Heart right ventricle (tissue), 16 donors: ENCODE measurements at places on chromosomes 16 and 17. TPM values are rescaled to one million over a fixed set of nuclear protein-coding genes. Genes with fewer than 3 reads are reported as not detected.

Gene CDH11
- 6.6 TPM for total RNA-seq

Gene PPP1R9B
- total RNA-seq, result 45.0 TPM

- peak; percentile 72 for DNase-seq
Measured at GRCh38 chr16:65117811-65118448, 3.9 kb downstream of the CDH11 start.

DNA sequence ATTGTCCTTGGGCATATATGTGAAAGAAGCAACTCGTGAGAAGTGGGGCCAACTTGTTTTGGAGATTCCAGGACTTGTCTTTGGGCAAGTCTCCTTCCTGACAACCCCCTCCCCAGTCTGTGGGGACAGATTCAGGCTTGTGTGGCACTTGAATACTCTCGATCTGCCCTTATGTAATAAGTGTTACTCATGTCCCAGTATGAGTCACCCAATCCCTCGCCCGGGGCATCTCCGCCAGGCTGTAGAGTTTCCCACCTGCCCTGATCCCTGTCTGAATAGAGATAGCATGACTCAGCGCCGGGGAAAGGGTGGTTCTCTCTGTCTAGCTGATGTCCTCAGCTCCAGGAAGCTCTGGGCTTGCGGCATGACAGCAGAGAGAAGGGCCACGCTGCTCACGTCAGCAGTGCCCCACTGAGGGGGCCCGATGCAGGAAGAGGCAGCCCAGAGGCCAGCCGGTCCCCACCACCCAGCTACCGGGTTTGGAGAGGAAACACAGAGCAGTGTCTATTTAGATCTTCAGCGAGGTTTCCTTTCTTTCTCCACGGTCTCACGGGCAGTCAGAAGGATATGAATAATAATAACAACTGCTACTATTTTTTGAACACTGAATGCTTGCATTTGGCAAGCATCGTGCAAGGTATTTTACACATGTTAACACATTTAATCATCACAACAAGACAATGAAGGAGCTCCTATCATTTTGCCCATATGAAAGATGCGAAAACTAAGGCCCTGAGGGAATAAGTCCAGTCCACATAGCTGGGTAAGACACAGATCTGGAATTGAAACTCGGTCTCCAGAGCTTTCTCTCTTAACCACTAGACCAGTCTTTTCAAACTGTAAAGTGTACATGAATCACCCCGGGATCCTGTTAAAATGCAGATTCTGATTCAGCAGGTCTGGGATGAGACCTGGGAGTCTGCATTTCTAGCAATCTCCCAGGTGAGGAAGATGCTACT lies 426.7 kb upstream of the MAF start:
- DNase-seq, result peak; percentile 63

- no peak for DNase-seq
Measured at GRCh38 chr17:50944902-50945720, 79.0 kb upstream of the TOB1 start.

Gene KRT40
- total RNA-seq, result not detected

Gene CCL1
- total RNA-seq, result not detected

GRCh38 chr16:50096791-50097190 lies 31.0 kb downstream of the HEATR3 start:
- DNase-seq, result no peak

Gene NPIPB6
- total RNA-seq, result 0.68 TPM

DNA sequence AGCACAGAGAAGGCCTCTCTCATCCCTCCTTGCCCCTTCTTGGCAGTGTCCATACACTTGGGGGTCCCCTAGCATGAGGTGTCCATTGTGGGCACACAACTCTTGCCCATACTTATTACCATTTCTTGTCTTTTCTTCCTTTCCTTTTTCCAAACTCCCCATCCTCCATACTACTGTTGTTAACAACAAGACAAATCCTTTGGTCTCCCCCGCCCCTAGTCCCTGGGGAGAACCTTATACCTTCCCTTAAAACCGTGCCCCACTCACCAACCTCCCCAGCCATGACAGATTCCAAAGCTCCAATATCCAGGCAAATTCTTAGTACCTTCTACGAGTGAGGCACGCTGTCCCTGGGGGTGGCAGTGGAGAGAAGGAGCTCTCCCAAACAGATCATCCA lies 82.9 kb downstream of the GAS7 start:
- DNase-seq, result no peak

GRCh38 chr17:47373002-47373401 lies 49.2 kb downstream of the EFCAB13 start:
- no peak for DNase-seq

Gene GLP2R
- 0.37 TPM for total RNA-seq

Gene CCL22
- total RNA-seq, result not detected

- no peak for DNase-seq
Measured at GRCh38 chr16:16149710-16150116, 73.6 kb downstream of the ABCC6 start.

GRCh38 chr17:28341516-28341915 lies 6.0 kb downstream of the TNFAIP1 start:
- no peak for DNase-seq

GRCh38 chr17:40075201-40075941 lies 12.6 kb downstream of the THRA start:
- peak; percentile 80 for DNase-seq

Gene AOC2
- total RNA-seq, result 0.55 TPM

Gene TNFSF13
- total RNA-seq, result 25.0 TPM

Gene SOX8
- total RNA-seq, result 0.44 TPM

- no peak for DNase-seq
Measured at GRCh38 chr16:6708576-6709215, 623.9 kb upstream of the RBFOX1 start.

- DNase-seq, result no peak
Measured at GRCh38 chr17:20783091-20783490, 203.6 kb downstream of the CDRT15L2 start.

Gene HS3ST6
- total RNA-seq, result not detected

DNA sequence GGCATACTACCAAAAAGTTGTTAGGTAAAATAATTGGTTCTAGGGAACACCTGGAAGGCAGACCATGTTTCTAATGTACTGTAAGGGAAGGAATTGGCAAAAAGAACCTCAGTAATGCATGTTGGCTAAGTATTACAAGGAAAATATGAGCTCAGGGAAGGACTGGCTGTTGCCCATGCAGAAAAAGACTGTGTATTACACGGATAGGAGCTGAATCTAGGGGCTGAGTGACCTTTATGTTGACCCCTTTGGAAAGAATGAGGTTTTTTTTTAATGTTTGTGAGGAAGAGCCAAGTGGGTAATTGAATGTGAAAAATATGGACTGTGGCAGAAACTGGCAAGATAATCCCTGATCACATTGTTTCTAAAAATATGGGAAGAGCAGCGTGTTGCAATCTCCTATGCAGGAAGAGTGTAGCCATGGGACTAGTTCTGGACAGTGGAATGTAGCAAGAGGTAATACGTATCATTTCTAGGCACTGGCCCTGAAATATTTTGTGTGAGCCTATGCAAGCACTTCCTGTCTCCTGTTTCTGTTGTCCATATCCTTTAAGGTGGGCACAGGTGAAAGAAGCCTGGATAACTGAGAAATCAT lies 95.1 kb upstream of the CNTNAP4 start:
- DNase-seq, result no peak

GRCh38 chr17:81285179-81285878 lies 9.8 kb downstream of the SLC38A10 start:
- peak; percentile 82 for DNase-seq

Gene KRT33A
- total RNA-seq, result not detected

GRCh38 chr17:7632492-7632894 lies 2.6 kb downstream of the SHBG start:
- peak; percentile 17 for DNase-seq

DNA sequence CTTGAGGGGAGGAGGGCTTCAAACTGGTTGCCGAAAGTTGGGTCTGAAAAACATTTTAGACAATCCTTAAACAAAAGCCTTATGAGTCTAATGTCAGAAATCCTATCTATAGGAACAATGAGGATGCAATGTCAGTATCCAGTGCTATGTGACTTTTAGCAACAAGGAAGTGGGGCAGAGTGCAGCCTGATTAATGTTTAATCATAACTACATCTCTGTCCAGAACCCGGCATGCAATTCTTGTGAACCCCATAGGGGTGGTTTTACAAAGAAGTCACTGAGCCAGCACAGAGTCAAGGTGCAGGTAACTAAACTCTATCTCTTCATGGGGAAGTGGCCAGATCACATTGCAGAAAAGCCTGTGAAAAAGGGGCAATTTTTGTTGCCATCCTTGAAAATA lies 267.5 kb downstream of the HS3ST4 start:
- DNase-seq, result no peak

Gene SCIMP
- 0.92 TPM for total RNA-seq

- no peak for DNase-seq
Measured at GRCh38 chr17:30326809-30327208, 7.0 kb downstream of the TMIGD1 start.

DNA sequence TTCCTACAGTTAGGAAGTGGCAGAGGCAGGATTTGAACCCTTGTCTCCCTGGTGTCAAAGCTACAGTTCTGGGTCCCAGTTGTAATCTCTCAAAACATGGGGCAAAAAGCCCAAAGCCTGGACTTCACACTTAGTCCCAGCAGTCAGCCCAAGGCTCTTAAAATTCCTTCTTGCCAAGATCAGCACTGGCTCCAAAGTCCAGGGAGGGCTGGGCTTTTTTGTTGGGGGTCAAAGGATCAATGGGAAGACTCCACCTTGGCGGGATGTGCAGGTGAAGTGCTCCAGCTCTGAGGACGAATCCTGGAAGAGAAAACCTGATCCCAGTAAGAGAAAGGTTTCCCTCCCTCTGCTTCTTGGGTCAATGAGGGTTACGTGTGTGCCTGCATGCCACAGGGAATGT lies 195.5 kb downstream of the HAPSTR1 start:
- DNase-seq, result no peak

GRCh38 chr16:88831838-88832237 lies 20.1 kb upstream of the APRT start:
- DNase-seq, result no peak

- no peak for DNase-seq
Measured at GRCh38 chr17:74419928-74420411, 11.9 kb upstream of the GPRC5C start.

- peak; percentile 93 for DNase-seq
Measured at GRCh38 chr17:27293898-27294688, at the start of gene WSB1. Gene WSB1 (plus strand): TSS chr17:27294114. CDS start chr17:27294396, 282 bp downstream.

GRCh38 chr16:14400285-14400977 lies 229.6 kb downstream of the PARN start:
- DNase-seq, result no peak

- peak; percentile 86 for DNase-seq
Measured at GRCh38 chr16:86575754-86576557, 2.4 kb upstream of the FOXL1 start.

DNA sequence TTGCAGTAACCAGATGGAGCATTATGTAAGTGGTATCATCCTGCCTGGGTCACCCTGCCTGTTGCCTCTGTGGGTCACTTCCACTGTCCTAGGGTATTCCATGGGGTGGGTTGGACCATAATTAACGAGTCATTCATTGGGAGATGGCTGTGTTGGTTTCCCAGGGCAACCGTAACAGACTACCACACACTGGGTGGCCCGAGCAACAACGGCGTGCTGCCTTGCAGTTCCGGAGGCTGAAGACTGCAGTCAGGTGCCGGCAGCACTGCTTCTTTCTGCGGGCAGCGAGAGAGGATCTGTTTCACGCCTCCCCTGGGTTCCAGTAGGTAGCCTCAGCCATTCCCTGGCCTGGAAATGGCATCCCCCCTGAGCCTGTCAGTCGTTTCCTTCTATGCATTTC lies 28.9 kb upstream of the CMIP start:
- no peak for DNase-seq

Gene CLEC19A
- not detected for total RNA-seq

Gene CES5A
- total RNA-seq, result not detected

Gene HNF1B
- not detected for total RNA-seq

DNA sequence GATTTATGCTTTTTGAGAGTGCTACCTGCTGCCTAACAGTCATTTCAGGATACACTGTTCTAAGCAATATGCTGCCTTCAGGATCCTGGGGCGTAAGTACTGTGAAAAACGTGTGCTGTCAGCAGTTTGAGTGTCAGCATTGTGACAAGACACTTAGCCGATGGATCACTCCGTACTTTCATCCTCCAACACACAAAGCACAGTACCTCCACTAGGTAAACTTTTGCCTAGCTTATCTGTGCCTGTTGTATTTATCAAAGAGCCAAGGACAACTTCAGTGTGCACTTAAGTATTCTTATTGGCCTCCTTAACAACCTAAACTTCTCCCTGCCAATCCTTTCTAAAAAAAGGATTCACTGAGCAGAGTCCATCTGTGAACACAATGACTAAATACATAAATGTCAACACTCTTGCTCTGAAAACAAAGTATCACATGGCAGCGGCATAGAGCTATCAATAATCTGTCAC lies 33.8 kb upstream of the PHLPP2 start:
- no peak for DNase-seq

Gene PYCARD
- 3.9 TPM for total RNA-seq

Gene TSC2
- 87.0 TPM for total RNA-seq

Gene WNK4
- total RNA-seq, result not detected

DNA sequence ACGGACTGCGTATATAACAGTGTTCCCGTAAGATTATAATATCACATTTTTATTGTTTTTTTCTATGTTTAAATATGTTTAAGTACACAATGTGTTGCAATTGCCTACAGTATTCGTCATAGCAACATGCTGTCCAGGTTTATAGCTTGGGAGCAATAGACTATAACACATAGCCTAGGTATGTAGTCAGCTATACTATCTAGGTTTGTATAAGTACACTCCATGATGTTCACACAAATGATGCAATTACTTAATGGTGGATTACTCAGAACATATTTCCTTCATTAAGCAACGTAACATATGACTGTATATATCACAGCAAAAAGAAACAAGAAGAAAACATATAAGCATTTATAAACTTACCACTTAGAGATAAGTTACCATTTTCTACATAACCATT lies 160.0 kb downstream of the CBLN1 start:
- DNase-seq, result no peak

Gene GNGT2
- total RNA-seq, result 1.7 TPM

- no peak for DNase-seq
Measured at GRCh38 chr16:89352091-89352681, 134.7 kb downstream of the ZNF778 start.

DNA sequence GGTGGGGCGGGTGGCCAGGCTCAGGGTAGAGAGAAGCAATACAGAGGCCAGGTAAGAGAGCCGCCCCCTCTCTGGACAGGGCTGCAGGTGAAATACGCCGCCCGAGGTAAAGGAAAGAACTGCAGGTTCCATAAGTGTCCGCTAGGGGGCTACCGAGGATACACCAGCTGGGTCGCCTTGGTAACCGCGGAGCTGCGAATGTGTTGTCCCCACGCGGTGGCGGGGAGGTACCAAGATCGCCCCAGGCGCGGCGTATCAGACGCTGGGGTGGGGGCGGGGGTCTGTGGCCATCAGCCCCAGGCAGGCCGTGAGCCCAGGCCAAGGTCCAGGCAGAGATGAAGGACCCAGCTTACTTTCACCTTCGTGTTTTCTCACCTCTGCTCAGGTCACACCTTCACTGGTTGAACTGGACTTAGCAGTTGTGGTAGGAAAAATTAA lies 18.4 kb upstream of the ZFP90 start:
- DNase-seq, result peak; percentile 84
